ENCODE measurements at places on chromosomes 7 and 10.

GRCh38 chr7:155674556-155674955 is 30.1 kb downstream of the RBM33 start:
- DNase-seq = peak; percentile 53

DNA sequence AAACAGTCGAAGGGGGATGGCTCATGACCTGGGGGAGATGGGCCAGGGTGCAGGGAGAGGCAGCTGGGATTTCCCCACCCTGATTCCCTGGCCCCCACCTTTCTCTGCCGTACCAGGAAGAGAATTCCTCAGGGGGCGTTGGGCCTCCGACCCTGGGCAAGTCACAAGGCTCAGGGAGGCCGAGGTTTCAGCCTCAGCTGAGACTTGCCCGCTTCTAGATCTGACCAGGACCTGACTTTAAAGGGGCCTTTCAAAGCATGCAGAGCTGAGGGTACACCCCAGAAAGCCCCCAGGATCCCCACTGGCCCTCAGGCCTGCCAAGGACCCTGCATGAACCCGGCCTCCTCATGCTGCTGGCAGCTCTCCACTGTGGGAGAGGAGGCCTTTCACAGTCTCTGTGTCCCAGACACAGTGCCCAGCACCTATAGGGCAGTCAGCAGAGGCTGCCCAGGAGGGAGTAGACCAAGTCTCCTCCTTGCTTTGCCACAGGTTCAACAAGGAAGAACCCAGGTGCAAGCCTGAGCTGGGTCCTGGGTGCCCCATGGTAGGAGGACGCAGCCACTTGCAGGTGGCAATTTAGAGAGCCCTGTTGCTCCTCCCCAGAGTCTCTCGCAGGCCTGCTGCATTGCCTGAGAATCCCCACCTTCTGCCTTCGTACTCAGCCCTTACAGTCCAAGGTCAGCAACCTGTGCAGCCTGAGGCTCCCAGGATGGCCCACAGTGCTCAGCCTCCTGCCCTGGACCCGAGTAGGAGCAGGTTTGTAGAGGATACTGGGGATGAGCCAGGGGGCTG is 89.3 kb downstream of the CHST15 start:
- no peak for DNase-seq

- peak; percentile 54 for DNase-seq
Measured at GRCh38 chr10:88992921-88993524, 2.4 kb downstream of the FAS start.

DNA sequence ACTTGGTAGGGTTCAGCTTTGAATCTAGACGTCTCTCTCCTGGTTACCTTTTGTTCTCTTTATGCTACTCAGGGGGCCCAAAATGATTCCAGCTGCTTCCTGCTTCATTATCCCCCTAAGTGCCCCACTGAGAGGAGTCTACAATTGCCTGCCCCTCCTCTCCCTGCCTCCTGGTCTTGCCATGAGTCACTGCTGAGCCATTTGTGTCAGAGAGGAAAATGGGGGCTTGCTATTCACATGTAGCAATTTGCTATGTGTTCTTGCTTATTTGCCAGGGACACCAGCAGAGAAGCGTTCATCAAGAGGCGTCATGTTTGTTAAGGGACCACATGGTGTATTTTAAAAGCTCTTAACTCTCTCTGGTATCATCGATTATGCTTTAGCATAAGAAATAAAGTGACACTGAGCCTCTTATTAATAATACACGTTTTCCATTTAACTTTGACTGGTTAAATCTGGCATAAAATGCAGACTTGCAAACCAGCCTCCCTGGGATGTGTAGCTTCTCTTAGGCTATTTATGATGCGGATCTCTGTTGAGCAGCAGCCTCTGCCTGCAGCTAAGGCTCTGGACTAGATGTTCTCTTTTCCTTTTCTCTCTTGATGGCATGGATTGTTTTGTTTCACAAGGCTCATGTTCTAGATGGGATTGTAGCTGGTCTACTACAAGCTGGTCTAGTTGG is 239.3 kb downstream of the AUTS2 start:
- DNase-seq = peak; percentile 42

GRCh38 chr7:123871998-123872867 is 27.3 kb downstream of the HYAL4 start:
- DNase-seq = peak; percentile 87

DNA sequence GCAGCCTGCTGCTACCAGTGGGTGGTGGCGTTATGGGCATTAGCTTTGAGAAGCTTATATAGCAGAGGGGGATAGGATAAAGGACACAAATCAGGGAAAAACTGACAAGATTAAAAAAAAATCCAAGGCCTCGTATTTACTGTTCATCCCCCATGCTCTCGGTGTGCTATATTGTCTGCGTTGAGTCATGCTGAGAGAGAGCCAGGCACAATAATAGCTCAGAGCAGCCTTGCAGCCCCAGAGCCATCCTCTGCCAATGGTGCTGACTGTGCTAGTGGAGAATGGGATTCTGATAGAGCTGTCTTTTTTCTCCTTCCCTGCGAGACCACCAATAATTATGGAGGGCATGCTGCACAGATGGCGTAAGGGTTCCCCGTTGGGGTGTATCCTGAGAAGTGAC is 51.7 kb upstream of the FZD1 start:
- DNase-seq = peak; percentile 25

DNA sequence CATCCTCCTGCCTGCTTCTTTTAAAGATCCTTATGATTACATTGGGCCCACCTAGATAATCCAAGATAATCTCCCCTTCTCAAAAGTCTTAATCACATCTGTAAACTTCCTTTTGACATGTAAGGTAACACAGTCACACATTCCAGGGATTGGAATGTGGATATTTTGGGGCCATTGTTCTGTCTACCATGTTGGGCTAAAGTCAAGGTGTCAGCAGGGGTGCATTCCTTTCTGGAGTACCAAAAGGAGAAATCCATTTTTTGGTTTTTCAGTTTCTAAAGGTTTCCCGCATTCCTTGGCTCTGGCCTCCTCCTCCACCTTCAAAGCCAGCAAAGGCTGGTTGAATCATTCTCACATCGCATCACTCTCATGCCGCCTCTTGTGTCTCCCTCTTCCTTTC is 197.6 kb upstream of the NFE2L3 start:
- DNase-seq = no peak
